ENCODE measurements at places on chromosomes 11 and 22. TPM values are rescaled to one million over a fixed set of nuclear protein-coding genes. Genes with fewer than 3 reads are reported as not detected.

ARHGAP8 gene
- total RNA-seq: 0.61 TPM

GRCh38 chr11:78111298-78111697, 28.1 kb downstream of the ALG8 start:
- H3K27me3 ChIP-seq: no peaks in the 10 kb centered on the region
- peaks cover 12% of the 10 kb centered on the region for H3K36me3 ChIP-seq
- peaks cover 30% of the 10 kb centered on the region for H3K4me1 ChIP-seq
- no peak overlapping the region for H3K27ac ChIP-seq
- H3K4me3 ChIP-seq: no peak overlapping the region
- DNase-seq: no peak

DNA sequence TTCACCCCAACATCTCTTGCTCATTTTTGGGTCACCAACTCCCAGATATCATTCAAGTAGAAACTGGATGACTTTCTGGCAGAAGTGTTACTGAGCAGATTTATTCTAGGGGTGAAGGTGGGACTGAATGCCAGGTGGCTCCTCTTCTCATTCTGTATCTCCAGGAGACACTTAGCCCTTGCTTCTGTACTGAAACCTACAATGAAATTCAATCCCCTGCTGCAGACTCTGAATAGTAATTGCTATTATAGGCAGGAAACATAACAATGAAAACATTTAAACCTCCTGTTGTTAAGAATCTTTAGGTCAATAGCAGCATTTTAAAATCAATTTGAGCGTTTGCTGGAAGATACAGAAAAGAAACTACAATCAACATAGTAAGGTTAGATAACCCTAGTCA, 879.4 kb upstream of the TENM4 start:
- no peak overlapping the region for H3K27ac ChIP-seq
- H3K36me3 ChIP-seq: no peaks in the 10 kb centered on the region
- DNase-seq: no peak
- no peak overlapping the region for H3K4me3 ChIP-seq

DNA sequence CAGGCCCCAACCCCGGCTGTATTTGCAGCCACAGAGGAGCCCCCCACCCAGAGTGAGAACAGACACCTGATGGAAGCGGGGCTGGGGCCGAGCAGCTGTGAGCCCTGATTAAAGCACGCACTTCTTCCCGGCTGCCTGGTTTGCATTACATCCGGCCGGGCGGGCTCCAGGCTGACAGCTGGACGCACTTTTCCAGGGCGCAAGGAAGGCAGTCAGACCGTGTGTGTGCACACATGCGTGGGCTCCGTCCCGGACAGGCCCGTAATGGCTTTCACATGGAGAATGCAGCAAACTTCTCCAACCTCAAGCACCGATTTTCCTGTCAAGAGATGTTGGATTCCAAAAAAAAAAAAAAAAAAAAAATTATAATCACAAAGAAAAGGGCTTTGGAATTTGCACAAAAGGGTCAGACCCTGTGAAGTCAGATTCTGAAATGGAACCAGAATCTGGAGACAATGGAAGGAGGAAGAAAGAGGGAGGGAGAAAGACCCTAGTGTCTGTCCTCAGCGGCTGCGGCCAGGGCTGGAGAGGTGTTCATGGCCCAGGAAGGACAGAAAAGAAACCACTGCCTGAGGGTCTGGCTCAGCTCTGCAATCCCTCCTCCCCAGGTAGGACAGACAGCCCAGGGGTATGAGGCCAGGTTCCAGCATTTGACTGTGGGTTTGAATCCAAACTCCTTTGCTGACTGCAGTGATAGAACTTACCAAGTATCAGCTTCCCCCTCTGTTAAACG, 365.5 kb downstream of the MN1 start:
- H3K27me3 ChIP-seq: no peaks in the 10 kb centered on the region
- H3K4me1 ChIP-seq: peaks cover 65% of the 10 kb centered on the region
- DNase-seq: peak; percentile 43
- H3K4me3 ChIP-seq: peak overlapping the region; percentile 34
- peak overlapping the region; percentile 92 for H3K27ac ChIP-seq

- peaks cover 9% of the 10 kb centered on the region for H3K4me1 ChIP-seq
- no peak overlapping the region for H3K27ac ChIP-seq
These were observed 20.9 kb downstream of the EXT2 start for GRCh38 chr11:44116234-44116830.

- peak overlapping the region; percentile 96 for H3K27ac ChIP-seq
- peaks cover 28% of the 10 kb centered on the region for H3K4me1 ChIP-seq
- DNase-seq: peak; percentile 29
- H3K27me3 ChIP-seq: no peaks in the 10 kb centered on the region
These were observed 435 bp upstream of the TAF6L start for GRCh38 chr11:62770778-62771143.

- no peak overlapping the region for H3K4me3 ChIP-seq
- H3K27me3 ChIP-seq: no peaks in the 10 kb centered on the region
- H3K36me3 ChIP-seq: peaks cover 7% of the 10 kb centered on the region
- H3K27ac ChIP-seq: no peak overlapping the region
- H3K4me1 ChIP-seq: peaks cover 11% of the 10 kb centered on the region
- DNase-seq: no peak
These were observed 10.6 kb upstream of the INSC start for GRCh38 chr11:15104166-15104565.

DNA sequence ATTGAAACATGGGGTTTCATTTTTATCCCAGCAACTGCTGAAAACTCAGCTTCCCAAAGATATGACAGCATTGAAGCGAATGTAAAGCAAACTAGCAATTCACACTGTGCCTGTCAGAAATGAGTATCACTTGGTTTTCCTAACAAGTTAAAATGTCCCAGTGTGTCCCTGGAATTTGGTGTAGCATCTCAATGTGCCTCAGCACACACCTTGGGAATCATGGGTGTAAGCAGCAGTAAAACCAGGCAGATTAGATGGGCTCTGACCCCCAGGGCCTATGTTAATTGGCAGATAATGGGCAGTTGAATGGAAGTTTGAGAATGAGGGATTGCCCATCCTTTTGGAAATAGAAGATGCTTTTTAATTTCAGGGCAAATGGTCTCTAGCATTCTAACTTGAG, 784.9 kb upstream of the LRRC4C start:
- no peak for DNase-seq
- H3K27me3 ChIP-seq: no peaks in the 10 kb centered on the region
- peaks cover 8% of the 10 kb centered on the region for H3K4me1 ChIP-seq
- no peak overlapping the region for H3K27ac ChIP-seq
- H3K36me3 ChIP-seq: no peaks in the 10 kb centered on the region

- no peaks in the 10 kb centered on the region for H3K36me3 ChIP-seq
- no peaks in the 10 kb centered on the region for H3K27me3 ChIP-seq
- peaks cover 10% of the 10 kb centered on the region for H3K4me1 ChIP-seq
- no peak for DNase-seq
- H3K27ac ChIP-seq: no peak overlapping the region
These were observed 13.1 kb downstream of the ZBED5 start for GRCh38 chr11:10844796-10845195.

- peaks cover 5% of the 10 kb centered on the region for H3K36me3 ChIP-seq
- no peaks in the 10 kb centered on the region for H3K27me3 ChIP-seq
- no peak overlapping the region for H3K4me3 ChIP-seq
- no peak overlapping the region for H3K27ac ChIP-seq
These were observed 8.2 kb downstream of the CREBZF start for GRCh38 chr11:85656777-85657176.

OR4D9 gene
- not detected for total RNA-seq

- no peak for DNase-seq
- H3K27me3 ChIP-seq: no peaks in the 10 kb centered on the region
- peaks cover 19% of the 10 kb centered on the region for H3K4me1 ChIP-seq
- H3K4me3 ChIP-seq: no peak overlapping the region
- H3K27ac ChIP-seq: no peak overlapping the region
These were observed 271.4 kb upstream of the C11orf87 start for GRCh38 chr11:109150581-109150980.

DNA sequence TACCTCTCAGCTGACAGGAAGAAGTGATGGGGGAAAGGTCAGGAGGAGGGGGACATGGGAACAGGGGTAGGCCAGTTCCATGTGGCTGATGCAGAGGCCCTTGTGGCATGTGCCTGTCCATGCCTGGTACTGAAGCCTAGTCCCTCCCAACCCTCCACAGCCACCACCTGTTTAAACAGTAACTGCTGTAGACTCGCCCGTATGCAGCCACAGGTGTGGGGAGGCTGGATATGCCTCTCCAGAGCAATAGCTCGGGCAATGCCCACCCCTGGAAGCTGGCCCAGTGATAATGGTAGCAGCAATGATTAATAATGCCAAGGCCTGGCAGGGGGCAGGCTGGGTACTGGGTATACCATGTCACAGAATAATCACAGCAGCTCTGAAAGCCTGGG, 2.3 kb downstream of the SMTN start:
- peak overlapping the region; percentile 97 for H3K4me3 ChIP-seq
- H3K27me3 ChIP-seq: peaks cover 3% of the 10 kb centered on the region
- peaks cover 47% of the 10 kb centered on the region for H3K4me1 ChIP-seq
- DNase-seq: no peak

- no peaks in the 10 kb centered on the region for H3K27me3 ChIP-seq
- no peaks in the 10 kb centered on the region for H3K36me3 ChIP-seq
- DNase-seq: no peak
- H3K27ac ChIP-seq: no peak overlapping the region
- H3K4me3 ChIP-seq: peak overlapping the region; percentile 17
These were observed 1246.4 kb downstream of the BRD1 start for GRCh38 chr22:48581205-48581766.

GRCh38 chr11:131666006-131666405, 295.6 kb downstream of the NTM start:
- H3K4me3 ChIP-seq: peak overlapping the region; percentile 10
- H3K27me3 ChIP-seq: no peaks in the 10 kb centered on the region
- peaks cover 71% of the 10 kb centered on the region for H3K4me1 ChIP-seq
- no peak overlapping the region for H3K27ac ChIP-seq
- no peaks in the 10 kb centered on the region for H3K36me3 ChIP-seq
- no peak for DNase-seq

LRFN4 gene
- 37.2 TPM for total RNA-seq

FIBIN gene
- total RNA-seq: 0.44 TPM

OR4C46 gene
- total RNA-seq: not detected

LMNTD2 gene
- total RNA-seq: 1.8 TPM

All from neural crest cell (in vitro differentiated cells).